Lower leg skin (tissue), 4 donors: ENCODE measurements at places on chromosomes 13 and 19.

- DNase-seq: no peak
These were observed 24.8 kb upstream of the ZNF527 start for GRCh38 chr19:37346091-37346490.

GRCh38 chr19:33948651-33949335 is 152.1 kb downstream of the KCTD15 start:
- peak; percentile 61 for DNase-seq

DNA sequence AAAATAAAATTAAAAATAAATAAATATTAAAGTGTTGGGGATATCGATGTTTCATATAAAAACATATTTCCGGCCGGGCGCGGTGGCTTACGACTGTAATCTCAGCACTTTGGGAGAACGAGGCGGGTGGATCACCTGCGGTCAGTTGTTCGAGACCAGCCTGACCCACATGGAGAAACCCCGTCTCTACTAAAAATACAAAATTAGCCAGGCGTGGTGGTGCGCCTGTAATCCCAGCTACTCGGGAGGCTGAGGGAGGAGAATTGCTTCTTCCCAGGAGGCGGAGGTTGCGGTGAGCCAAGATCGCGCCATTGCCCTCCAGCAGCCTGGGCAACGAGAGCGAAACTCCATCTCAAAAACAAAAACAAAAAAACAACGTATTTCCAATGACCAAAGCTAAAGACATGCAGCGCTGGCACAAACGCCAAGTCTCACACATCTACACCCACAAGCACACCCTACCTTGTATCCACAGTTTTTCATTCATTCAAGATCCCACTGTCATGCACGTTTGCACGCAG is 907 bp downstream of the ZNF569 start:
- no peak for DNase-seq

- no peak for DNase-seq
These were observed 29.0 kb downstream of the GPX4 start for GRCh38 chr19:1132552-1133383.

GRCh38 chr19:45115809-45116615 is 23.0 kb downstream of the PPP1R37 start:
- DNase-seq: no peak

- peak; percentile 71 for DNase-seq
These were observed 1173.1 kb downstream of the UQCRFS1 start for GRCh38 chr19:28039677-28040381.

DNA sequence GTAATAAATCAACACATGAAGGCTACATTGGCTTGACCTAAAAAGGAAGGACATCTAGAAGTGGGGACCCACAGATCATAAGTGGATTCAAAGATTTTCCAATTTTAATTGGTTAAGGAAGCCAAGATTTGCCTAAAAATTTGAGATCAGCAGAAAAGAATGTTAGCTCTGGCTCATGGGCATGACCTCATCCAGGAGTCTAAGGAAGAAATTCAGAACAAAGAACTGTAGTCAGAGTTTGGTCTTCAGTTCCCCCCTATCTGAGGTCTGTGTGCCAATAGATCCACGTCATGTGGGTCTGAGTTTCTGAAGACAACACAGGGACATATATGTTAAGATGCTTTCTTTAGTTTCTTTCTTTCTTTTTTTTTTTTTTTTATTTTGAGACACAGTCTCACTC is 648.8 kb upstream of the SPRY2 start:
- no peak for DNase-seq

DNA sequence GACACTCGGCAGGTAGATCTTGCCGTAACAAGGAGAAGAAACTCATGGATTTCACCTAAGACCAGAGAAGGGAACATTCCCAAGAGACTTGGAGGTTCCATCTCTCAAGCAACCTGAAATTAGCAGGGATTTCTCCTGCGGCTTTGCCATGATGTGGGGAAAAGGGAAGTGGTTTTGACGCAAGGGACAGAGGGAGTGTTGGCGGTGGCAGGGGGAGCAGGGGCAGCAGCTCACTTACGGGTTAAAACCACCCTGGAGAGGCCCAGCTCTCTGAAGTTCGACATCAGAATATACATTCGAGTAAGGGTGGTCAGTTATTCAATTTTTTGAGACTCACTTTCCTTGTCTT is 76.1 kb upstream of the POMP start:
- no peak for DNase-seq

GRCh38 chr19:36169084-36169760 is 17.0 kb upstream of the COX7A1 start:
- DNase-seq: no peak

DNA sequence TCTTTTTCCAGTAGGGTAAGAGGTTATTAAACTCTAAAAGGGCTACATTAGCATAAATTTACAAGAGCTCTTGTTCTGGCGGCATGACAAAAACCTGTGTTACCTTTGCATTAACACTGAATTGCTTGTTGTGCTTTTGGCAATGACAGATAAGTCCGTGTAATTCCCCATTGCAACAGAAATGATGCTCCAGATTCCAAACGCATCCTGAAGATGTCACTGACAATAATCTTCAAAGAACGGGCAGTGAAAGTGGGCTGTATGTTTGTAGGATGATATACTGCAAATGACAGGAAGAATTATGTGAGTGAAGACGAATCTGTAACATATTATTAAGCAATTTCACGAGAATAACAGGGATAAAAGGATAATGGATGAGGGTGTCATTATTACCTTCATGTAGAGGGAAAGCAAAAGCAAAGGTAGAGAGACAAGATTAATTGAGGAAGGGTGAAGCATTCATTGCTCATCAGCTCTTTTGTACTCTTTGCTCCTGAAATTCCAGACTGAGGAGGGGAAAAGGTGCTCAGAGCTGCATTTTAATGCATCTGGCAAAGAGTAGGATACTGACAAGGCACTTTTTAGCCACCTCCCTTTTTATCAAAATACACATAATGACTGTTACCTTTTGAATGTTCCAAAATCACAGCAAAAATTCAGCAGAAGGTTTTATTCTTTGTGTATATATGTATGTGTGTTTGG is 38.5 kb upstream of the MAB21L1 start:
- no peak for DNase-seq

- no peak for DNase-seq
These were observed 89.9 kb downstream of the FGF14 start for GRCh38 chr13:102311901-102312300.

DNA sequence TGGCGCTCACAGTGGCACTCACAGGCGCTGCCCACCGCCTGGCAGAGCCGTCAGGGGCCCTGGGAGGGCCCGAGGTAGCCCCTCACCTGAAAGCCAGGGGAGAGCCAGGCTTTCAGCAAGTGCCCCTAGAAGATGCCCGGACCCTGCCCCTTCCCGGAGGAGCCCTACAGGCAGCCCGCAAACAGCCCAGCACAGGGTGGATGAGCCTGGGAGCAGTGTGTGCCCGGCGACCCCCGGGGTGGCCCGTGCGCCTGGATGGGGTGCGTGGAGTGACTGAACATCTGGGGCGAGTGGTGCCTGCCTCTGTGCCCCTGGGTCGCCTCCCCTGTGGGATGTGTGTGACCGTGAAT is 1.4 kb downstream of the CRLF1 start:
- DNase-seq: no peak

DNA sequence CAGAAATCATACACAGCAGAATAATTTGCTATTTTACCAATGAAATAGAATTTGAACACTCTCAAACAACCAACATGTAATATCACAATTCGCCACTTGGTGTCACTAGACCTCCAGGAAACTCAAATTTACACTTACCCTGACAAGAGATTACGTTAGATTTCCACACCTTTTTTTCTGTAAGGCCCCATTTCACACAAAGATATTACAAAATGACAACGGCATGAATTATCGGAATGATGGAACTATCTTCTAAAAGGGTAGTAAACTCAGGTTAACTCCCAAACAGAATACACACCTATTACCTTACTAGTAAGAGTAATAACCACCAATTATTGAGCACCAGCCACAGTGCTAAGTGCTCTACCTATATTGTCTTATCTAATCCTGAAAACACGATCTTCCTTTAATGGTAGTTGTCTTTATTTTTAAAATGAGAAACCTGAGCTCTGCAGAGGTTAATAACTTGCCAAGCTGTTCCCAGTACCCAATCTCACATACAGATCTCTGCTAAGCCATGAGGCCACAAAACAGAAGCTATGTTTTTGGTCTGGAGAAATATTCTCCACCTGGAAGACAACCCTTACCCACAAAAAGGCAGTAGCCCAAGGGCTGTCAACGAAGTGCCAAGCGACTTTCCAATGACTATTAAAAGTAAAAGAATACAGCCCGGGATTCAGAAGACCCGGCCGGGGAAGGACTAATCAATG is 152.4 kb downstream of the DCLK1 start:
- DNase-seq: no peak

DNA sequence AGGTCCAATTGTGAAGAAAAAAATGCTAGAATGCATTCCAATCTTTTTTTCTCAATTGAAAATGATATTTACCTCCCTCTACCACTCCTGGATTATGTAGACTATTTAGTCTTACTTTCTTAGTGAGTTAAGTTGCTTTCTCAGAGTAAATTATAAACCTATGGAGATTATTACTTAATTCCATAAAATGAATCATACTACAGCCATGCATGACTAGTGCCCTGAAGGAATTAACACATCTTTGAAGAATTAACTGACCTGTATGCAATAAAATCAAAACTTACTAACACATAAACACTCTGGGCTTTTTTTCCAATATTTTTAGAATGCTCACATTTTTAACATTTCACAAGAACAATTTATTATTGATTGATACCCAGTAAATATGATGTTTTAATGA is 379.4 kb upstream of the DACH1 start:
- DNase-seq: no peak
